ENCODE measurements at places on chromosomes 5 and 9.

GRCh38 chr9:133692364-133692985 is 45.7 kb downstream of the SARDH start:
- DNase-seq: no peak

DNA sequence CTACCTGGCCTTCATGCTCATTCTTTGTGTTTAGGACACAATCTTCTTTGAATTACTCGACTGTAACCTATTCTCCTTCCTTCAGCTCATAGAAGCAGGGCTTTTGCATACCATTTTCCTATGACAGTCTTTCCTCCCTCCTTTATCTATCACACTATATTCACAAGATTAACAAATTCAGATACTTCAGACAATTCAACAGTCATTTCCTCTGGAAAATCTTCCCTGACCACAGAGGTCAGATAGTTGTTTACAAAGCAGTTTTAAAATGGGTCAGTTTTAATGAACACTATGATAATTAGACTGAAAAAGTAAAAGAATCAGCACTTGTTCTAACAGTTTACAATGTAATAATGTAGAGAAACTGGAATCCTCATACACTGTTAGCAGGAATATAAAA is 4.3 kb downstream of the CAAP1 start:
- no peak for DNase-seq

DNA sequence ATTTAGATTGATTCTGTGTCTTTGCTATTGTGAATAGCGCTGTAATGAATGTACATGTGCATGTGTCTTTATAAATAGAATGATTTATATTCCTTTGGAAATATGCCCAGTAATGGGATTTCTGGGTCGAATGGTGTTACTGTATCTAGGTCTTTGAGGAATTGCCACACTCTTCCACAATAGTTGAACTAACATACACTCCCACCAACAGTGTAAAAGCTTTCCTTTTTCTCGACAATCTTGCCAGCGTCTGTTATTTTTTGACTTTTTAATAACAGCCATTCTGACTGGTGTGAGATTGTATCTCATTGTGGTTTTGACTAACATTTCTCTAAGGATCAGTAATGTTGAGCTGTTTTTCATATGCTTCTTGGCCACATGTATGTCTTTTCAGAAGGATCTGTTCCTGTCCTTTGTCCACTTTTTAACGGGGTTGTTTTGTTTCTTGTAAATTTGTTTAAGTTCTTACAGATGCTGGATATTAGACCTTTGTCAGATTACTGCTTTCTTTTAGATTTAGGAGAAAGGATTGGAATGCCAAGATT is 125.0 kb upstream of the NR5A1 start:
- DNase-seq: no peak

GRCh38 chr5:163580516-163580915 is 75.1 kb downstream of the MAT2B start:
- no peak for DNase-seq

GRCh38 chr5:115209279-115209678 is 39.6 kb upstream of the TRIM36 start:
- DNase-seq: peak; percentile 71

DNA sequence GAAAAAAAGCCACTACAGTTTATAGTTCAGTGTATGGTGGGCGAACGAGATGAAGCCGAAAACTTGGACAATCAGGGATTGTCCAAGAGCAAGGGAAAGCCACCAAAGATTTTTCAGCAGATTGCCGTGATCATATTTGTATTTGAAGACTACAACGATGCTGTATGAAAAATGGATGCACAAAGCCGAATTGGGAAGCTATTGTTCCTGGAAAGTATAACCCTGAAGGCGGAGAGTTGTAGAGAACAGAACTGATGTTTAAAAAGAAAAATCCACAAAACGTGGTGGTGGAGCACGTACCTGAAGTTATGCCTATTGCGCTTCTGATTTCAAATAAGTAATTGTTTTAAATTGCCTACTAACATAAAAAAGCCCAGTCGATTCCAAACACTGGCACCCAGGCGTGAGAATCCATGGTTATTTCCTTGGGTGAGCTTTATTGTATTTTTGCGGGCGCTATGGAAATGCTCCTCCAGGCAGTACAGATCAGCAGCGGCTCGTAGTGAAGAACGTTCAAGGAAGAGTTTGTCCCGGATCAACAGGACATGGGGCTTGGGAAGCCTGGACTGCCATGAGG is 772 bp upstream of the TARS1 start:
- DNase-seq: no peak

DNA sequence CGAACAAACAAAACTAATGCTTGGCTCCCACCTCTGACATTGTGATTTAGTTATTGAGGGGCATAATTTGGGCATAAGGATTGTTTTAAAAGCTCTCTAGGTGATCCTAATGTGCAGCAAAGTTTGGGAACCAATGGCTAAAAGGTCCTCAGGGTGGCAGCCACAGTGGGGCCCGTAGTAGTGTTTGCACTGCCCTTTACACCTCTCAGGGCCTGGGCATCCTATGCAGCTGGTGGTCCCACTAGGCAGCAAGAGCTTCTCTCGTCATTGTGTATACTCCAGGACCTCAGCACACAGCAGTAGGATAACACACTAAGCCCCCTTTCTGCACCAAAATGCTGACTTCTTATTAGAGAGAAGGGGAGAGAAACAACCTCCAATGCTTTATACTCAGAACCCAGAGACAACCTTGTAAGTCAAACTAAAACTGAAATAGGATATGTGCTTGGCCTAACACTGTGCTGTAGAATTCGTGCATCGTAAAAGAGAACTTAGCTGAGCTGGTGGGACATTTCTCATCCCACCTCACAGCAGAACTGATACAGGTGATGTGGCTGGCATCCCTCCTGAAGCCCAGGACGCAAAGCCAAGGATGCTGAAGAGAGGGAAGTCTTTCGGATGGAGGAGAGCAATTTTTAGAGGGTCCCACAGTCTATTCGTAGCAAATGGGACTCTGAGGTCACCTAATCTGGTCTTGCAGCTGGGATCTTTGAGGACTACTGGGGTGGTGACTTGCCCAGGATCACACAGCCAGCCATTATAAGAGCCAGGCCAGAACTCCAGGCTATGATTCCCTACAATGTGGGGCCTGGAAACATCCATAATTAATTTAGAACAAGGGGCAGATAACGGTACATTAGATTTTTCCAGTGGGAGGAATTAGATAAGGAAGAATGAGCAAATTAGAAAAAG is 1.2 kb downstream of the GLRX start:
- peak; percentile 26 for DNase-seq

DNA sequence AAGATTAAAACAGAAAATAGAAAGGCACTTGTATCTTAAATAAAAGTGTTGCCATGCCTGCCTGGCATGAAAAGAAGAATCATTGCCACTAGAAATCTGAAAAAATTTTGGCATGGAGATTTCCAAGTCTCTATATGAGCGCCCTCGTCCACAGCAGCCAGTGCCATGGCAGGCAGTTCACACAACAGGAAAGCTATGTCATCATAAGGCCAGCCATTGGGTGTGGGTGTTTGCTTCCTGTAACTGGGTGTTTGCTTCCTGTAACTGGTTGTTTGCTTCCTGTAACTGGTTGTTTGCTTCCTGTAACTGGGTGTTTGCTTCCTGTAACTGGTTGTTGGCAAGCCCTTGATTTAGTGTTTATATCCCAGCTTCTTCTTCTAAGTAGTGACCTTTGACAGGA is 446.7 kb downstream of the IRX1 start:
- DNase-seq: peak; percentile 19
